Neuronal stem cell (in vitro differentiated cells): ENCODE measurements at places on chromosomes 11 and 22.

DNA sequence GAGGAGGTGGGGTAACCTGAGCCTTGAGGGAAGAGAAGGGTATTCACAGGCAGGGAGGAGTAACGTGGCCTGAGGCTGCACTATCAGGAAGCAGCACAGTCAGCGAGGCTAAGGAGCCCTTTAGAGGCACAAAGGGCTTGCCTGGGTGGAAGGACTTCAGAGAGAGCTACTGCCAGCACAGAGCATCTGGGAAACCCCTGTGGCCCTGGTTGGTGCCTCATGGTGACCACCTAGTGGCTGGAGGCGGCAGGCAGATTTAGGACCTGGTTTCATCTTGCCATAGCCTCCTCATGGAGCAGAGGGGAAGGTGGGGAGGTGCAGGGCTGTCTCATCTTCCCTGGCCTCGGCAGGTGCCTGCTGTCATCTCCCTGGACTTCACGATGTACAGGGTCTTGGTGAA is 64.5 kb downstream of the MPPED1 start:
- no peaks in the 10 kb centered on the region for H3K36me3 ChIP-seq
- no peaks in the 10 kb centered on the region for H3K27me3 ChIP-seq
- H3K27ac ChIP-seq = no peak overlapping the region
- H3K4me3 ChIP-seq = no peak overlapping the region
- H3K4me1 ChIP-seq = peaks cover 15% of the 10 kb centered on the region
- no peak for DNase-seq

GRCh38 chr11:116472651-116473050 is 300.1 kb downstream of the BUD13 start:
- H3K27me3 ChIP-seq = no peaks in the 10 kb centered on the region
- H3K4me1 ChIP-seq = peaks cover 5% of the 10 kb centered on the region
- H3K27ac ChIP-seq = no peak overlapping the region
- no peak for DNase-seq
- H3K36me3 ChIP-seq = no peaks in the 10 kb centered on the region

DNA sequence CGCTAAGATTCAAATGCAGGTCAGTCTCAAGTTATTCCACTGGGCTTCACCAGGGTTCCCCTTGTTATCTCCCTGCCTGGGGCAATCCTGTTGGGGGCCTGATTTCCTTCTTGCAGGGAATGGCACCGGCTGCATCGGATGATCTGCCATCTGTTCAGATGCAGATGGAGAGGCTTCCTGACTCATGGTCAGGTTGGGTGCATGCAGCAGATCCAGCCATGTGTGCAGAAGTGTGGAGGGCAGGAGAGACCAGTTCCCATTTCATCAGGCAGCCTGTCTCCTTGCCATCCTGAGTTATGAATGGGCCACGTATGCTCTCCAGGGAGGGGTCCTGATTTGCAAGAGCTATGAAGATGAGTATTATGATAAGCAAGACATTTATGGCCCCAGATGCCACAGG is 161.2 kb upstream of the PLET1 start:
- no peak for DNase-seq
- H3K36me3 ChIP-seq = no peaks in the 10 kb centered on the region
- no peaks in the 10 kb centered on the region for H3K27me3 ChIP-seq
- H3K4me1 ChIP-seq = no peaks in the 10 kb centered on the region
- no peak overlapping the region for H3K27ac ChIP-seq

- H3K4me3 ChIP-seq = no peak overlapping the region
- H3K27ac ChIP-seq = no peak overlapping the region
- H3K4me1 ChIP-seq = no peaks in the 10 kb centered on the region
- no peaks in the 10 kb centered on the region for H3K27me3 ChIP-seq
Measured at GRCh38 chr22:48370508-48371325, 1457.0 kb downstream of the BRD1 start.

DNA sequence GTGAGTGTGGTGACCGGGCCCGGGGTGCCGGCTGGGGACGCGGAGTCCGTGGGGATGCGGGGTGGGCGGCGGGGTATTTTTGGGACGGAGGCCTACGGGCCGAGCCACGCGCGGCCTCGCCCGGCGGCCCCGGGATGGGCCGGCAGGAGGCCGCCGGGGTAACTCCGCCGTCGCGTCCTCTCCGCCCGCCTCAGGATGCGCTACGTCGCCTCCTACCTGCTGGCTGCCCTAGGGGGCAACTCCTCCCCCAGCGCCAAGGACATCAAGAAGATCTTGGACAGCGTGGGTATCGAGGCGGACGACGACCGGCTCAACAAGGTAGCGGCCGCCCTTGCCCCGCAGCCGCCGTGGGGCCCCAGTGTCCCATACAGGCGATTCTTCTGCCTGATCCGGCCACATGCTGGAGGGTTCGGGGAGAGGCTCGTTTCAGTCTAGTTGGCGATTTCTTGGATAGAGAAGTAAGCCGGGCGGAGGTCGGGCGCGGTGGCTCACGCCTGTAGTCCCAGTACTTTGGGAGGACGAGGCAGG is 337 bp downstream of the RPLP2 start:
- H3K4me3 ChIP-seq = peak overlapping the region; percentile 89
- no peaks in the 10 kb centered on the region for H3K27me3 ChIP-seq
- no peak for DNase-seq
- H3K36me3 ChIP-seq = peaks cover 29% of the 10 kb centered on the region
- H3K4me1 ChIP-seq = peaks cover 10% of the 10 kb centered on the region
- no peak overlapping the region for H3K27ac ChIP-seq

- no peaks in the 10 kb centered on the region for H3K4me1 ChIP-seq
- H3K36me3 ChIP-seq = no peaks in the 10 kb centered on the region
- H3K27ac ChIP-seq = no peak overlapping the region
- DNase-seq = no peak
- no peaks in the 10 kb centered on the region for H3K27me3 ChIP-seq
Measured at GRCh38 chr11:98536023-98536422, 484.7 kb upstream of the CNTN5 start.

DNA sequence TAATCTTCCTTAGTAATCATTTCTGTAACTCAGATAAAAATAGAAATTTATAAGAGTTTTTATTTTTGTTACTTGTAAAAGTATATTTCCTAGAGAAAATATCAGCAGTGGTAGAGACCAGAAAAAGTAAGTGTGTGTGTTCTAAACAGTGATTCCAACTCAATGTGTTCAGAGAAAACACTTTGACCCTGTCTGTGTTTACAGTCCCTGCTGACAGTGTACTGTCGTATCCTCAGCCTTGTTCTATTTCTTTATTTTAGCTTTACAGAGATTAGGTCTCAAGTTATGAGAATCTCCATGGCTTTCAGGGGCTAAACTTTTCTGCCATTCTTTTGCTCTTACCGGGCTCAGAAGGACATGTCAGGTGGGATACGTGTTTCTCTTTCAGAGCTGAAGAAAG is 10.2 kb downstream of the LYVE1 start:
- no peaks in the 10 kb centered on the region for H3K36me3 ChIP-seq
- no peak overlapping the region for H3K27ac ChIP-seq
- DNase-seq = no peak
- no peak overlapping the region for H3K4me3 ChIP-seq

DNA sequence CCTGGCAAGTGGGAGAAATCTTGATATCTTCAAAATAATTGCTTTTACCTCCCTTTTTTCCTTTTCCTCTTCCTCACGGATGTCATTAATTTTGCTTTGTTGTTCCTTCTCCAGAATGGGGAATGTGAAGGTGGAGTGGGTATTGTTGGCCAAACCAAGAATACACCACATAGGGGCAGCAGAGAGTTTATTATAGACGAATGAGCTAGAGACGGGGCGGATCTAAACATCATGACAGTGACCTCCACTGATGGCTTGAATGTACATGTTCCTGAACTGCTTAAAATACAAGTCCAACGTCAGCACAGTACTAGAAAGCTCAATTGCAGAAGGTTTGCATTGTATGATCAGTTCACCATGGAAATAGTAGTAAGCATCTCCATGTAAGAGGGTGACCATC is 122.3 kb upstream of the SNX19 start:
- no peaks in the 10 kb centered on the region for H3K36me3 ChIP-seq
- H3K27ac ChIP-seq = no peak overlapping the region
- H3K27me3 ChIP-seq = no peaks in the 10 kb centered on the region
- no peak overlapping the region for H3K4me3 ChIP-seq
- H3K4me1 ChIP-seq = no peaks in the 10 kb centered on the region

- H3K36me3 ChIP-seq = peaks cover 11% of the 10 kb centered on the region
- no peak overlapping the region for H3K4me3 ChIP-seq
- no peak overlapping the region for H3K27ac ChIP-seq
- H3K4me1 ChIP-seq = peaks cover 31% of the 10 kb centered on the region
- H3K27me3 ChIP-seq = no peaks in the 10 kb centered on the region
Measured at GRCh38 chr22:29208502-29208862, 2.8 kb downstream of the EMID1 start.

GRCh38 chr22:44495629-44496028 is 2.4 kb downstream of the RTL6 start:
- H3K27ac ChIP-seq = no peak overlapping the region
- H3K27me3 ChIP-seq = no peaks in the 10 kb centered on the region
- no peak for DNase-seq
- peaks cover 21% of the 10 kb centered on the region for H3K4me1 ChIP-seq
- H3K36me3 ChIP-seq = peaks cover 33% of the 10 kb centered on the region
- H3K4me3 ChIP-seq = no peak overlapping the region

DNA sequence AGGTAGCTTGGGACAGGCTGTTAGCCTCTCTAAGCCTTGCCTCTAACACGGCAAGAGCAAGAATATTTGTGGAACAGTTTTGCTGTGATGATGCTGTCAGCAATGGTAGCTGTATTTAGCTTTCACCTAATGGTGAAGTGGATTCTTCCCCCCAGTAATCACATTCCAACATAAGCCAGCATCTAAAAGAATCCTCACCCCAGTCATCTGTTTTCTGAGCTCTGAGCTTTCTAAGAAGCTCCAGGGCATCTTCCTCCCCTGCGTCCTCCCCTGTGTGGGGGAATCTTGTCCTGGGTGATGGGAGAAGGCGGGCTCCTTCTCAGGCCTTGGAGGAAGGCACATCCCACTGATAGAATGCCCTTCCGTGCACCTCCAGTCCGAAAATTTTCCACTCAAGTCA is 367.6 kb downstream of the BRD1 start:
- H3K4me1 ChIP-seq = no peaks in the 10 kb centered on the region
- DNase-seq = no peak
- no peak overlapping the region for H3K4me3 ChIP-seq
- peaks cover 9% of the 10 kb centered on the region for H3K27me3 ChIP-seq
- H3K27ac ChIP-seq = no peak overlapping the region
- no peaks in the 10 kb centered on the region for H3K36me3 ChIP-seq

DNA sequence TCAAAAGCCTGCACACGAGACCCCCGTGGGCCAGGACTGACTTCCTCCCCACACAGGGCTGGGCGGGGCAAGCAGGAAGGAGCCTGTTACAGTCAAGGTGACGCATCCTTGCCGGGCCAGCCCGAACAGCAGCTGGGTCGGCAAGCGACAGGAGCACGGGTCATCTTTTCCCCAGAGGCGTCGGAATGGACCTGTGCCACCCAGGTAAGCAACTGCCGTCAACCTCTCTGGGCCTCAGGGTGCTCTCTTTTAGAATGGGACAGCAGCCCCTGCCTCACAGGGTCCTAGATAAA is at the start of gene CYTH4:
Gene CYTH4, plus strand, starts transcription at position 124 of the 293 bp plus-strand sequence. Its CDS starts 62 bp downstream, at position 186.
- peaks cover 6% of the 10 kb centered on the region for H3K4me1 ChIP-seq
- no peaks in the 10 kb centered on the region for H3K27me3 ChIP-seq
- H3K36me3 ChIP-seq = no peaks in the 10 kb centered on the region
- H3K4me3 ChIP-seq = no peak within 1 kb of the TSS

DNA sequence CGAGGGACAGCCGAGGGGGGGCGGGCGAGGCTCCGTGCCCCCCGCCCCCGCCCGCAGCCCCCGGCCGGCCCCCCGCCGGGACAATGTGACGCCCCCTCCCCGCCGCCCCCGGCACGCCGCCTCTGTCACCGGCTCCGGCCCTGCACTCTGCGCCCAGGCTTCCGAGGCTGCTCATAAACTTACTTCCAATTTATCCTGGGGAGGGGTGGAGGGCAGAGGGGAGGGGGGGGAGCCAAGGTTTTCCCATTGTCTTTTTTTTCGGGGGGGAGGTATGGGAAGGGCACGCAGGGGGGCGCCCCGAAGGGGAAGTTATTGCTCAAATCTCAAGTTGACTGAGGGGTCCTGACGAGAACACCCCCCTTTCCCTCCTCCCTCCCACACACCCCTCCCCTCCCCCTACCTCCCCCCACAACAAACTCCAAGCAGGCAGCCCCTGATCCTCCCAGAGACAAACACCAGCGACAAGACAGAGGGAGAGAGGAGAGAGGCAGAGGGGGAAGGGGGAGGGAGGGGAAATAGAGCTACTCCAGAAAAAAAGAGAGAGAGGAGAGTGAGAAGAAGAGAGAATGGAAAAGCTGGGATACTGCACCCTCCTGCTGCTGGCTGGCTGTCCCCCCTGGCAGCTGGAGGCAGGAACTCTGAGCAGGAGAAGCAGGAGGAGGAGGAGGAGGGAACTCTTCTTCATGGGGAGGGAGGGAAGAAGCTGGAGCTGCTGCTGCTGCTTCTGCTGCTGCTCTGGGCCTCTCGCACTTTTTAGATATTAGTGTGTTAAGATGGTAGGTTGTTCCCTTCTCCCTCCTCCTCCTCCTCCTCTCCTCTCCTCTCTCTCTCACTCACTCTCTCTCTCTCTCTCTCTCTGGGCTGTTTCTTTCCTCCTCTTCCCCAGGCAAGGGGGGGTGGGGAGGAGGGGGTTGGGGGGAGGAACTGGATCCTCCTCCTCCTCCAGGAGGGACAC is 631 bp downstream of the PHF21A start:
- H3K27me3 ChIP-seq = no peaks in the 10 kb centered on the region
- peak overlapping the region; percentile 81 for H3K4me3 ChIP-seq
- no peaks in the 10 kb centered on the region for H3K36me3 ChIP-seq
- peak overlapping the region; percentile 99 for H3K27ac ChIP-seq

DNA sequence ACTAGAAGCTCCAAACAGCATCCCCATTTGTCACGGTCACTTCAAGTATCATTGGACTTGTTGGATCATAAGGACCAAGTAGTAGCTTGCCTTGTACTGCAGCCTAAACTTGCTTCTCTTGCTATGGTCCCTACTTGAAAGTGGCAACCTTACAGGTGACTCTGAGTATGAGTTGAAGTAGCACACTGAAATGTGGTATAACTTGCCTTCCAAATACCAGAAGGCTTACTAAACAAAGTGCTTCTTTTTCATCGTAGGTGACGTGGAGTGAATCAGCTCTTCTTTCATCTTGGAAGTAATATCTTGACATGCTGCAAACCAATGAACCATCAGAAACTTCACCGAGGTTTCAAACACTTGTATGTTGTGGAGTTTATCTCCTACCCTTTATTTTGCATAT is 169.0 kb upstream of the DDI1 start:
- no peak for DNase-seq
- H3K27me3 ChIP-seq = no peaks in the 10 kb centered on the region
- H3K27ac ChIP-seq = no peak overlapping the region
- H3K4me1 ChIP-seq = peaks cover under 1% of the 10 kb centered on the region
- no peak overlapping the region for H3K4me3 ChIP-seq

- no peak overlapping the region for H3K4me3 ChIP-seq
- no peaks in the 10 kb centered on the region for H3K27me3 ChIP-seq
- H3K36me3 ChIP-seq = no peaks in the 10 kb centered on the region
- no peak overlapping the region for H3K27ac ChIP-seq
- H3K4me1 ChIP-seq = peaks cover under 1% of the 10 kb centered on the region
- DNase-seq = no peak
Measured at GRCh38 chr22:37154925-37155712, 5.4 kb upstream of the IL2RB start.
